NCI-H1694 (cell line): ENCODE measurements at places on chromosomes 11 and 22.

GRCh38 chr22:38262051-38262795, 10.6 kb downstream of the TMEM184B start:
- DNase-seq = no peak

DNA sequence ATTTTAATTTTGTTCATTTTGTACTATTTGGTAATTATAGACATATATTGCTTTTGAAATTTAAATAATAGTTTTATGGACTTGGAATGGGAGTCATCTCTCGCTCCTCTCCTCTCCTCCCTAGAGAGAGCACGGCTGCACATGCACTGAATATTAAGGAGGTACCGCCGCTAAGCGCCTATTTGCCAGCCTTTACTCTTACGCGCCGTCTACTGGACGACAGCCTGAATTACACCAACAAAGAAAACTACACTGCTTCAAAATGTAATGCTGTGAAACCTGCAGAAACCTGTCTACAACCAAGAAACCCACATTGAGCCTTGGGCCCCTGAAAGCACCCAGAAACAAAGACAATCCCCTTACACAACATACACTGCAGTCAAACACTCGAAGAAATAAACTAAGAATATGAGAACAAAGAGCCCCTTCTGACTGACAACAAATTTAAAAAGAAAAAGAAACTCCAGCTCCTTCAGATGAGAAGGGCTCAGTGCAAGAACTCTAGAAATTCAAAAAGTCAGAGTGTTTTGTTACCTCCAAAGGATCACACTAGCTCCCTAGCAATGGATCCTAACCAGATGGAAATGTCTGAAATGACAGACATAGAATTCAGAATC, 737.2 kb downstream of the LRRC4C start:
- peak; percentile 19 for DNase-seq

DNA sequence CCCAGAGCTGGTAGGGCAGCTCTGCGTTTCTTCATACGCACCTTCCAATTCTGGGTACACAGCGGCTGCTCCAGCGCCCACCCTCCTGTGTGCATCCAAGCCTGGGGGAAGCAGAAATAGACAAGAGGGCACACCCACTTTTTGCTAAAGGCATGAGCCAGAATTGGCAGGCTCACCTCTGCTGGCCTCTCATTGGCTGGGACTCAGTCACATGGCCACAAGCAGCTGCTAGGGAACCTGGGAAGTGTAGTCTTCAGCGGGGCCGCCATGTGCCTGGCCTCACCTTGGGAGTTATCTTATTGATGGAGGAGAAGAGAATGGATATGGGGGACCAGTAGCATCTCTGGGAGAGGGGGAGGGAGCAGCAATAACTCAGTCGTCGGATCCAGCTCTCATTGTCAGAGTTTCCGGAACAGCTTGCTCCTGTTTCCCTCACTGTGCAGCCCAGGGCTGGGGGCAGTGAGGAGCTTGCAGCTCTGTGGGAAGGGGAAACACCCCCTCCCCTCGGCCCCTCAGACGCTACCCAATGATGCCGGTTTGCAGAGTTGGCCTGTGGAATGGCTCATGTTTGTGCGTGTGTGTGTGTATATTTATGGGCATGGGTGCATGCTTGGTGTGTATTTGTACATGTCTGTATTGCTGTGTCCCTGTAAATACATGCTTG, 11.8 kb upstream of the MIEF1 start:
- DNase-seq = peak; percentile 91

DNA sequence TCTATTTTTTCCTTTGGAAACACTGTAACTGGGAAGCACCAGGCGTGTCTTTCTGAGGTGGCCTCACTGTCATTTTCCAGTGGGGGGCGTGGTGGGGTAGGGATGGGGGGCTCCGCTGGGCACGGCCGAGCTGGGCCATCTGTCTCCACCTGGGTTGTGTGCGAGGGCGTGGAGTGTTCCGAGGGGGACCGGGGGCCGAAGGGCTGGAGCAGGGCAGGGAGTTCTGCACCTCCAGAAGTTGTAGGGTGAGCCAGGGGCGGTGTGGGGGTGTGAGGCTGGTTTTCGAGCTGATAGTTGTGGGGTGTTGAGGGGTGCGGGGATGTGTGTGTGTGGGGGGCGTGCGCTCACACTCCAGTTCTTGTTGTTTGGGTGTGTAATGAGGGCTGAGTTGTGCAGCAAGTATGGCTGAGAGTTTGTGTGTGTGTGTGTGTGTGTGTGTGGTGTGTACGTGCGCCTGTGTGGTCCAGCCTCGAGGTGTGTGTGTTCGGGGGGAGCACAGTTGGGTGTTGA, 10.8 kb downstream of the YPEL4 start:
- DNase-seq = no peak

DNA sequence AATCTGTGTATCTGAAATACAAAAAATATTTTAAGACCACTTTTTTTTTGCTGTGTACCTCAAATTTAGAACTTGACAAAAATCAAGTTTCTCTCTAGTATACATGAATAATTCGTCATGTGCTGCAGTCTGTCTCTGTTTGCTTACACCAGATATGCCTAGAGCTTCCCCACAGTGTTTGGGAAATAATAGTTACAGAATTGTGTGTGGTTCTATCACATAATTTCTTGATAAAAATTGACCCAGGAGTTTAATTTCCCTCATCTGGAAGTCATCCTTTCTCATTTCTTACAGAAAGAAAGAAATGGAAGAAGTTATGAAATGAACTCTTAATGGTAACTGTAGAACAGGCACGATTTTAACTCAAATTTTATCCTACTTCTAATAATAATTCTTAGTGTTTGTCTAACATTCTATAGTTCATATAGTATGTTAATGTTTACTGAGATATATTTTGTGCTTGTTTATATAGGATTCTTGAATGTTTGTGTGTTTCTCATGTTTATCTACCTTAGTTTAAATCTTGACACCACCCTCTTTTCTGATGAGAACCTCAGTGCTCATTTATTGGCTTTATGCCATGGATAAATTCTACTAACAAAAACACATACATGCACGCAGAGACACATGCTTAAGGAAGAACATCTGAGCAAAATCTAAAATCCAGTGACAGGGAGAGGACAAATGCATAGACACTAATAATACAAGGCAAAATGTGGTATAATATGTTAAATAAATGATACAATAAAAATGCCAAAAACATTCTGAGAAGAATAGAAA, 61.4 kb upstream of the CTSC start:
- DNase-seq = no peak

DNA sequence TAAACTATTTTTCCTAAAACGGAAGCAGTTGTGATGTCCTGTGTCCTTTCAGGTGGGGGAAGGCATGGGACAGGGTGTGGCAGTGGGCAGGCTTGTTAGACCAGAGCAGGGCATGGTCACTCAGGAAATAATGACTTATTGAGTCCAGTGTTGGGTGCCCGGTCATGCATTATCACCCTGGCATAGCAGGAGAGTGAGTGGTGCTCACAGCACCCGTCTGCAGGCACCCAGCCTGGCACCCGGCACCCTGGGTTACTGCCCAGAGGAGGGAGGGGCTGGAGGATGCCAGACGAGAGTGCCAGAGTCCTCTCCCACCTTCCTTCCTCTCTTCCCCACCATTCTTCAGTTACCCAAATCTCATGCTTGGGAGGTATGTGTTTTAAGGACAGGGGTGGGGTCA, 59.1 kb downstream of the ST3GAL4 start:
- DNase-seq = no peak

GRCh38 chr11:115463606-115464005, 40.6 kb downstream of the CADM1 start:
- no peak for DNase-seq

DNA sequence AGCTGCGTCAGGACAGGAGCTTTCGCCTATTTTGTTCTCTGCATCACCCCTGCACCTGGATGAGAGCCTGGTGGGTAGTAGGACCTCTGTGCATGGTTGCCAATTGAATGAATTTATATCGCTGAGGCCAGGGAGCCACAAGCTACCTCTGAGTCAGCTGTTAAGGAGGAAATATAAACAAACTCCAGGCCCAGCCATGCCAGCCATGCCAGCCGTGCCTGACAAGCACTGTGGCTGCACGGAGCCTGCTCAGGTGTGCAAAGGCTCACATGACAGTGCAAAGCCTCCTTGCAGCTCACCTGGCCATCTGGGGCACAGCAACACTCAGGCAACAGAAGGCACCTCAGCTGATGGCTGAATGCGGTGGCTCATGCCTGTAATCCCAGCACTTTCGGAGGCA, 33.7 kb upstream of the LINC01488 start:
- no peak for DNase-seq

- DNase-seq = no peak
Measured at GRCh38 chr22:50104141-50104544, 14.3 kb downstream of the MOV10L1 start.

- no peak for DNase-seq
Measured at GRCh38 chr11:125251214-125251545, 86.6 kb downstream of the PKNOX2 start.

- no peak for DNase-seq
Measured at GRCh38 chr11:15839061-15839460, 517.3 kb downstream of the SOX6 start.

GRCh38 chr11:131468565-131468964, 98.2 kb downstream of the NTM start:
- no peak for DNase-seq

GRCh38 chr11:73428699-73429098, 52.5 kb downstream of the RELT start:
- no peak for DNase-seq

DNA sequence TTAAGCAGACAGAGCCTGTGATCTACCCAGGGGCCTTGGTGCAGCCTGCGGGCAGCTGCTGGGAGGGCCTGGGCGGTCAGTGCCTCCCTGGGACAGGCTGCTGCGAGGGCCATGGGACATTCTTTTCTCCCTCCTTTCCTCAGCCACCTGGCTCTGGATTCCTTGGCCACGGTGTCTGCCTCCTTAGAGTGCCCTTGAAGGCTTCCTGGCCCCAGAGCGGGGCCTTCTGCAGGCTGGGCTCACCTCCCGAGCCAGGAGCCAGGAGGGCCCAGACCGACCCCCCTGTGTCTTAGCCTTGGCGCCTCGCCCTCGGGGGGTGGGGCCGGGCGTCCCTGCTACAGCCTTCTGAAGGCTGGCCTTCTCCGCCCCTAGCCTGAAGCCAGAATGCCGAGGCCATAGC, 231.2 kb downstream of the TBC1D22A start:
- DNase-seq = no peak

DNA sequence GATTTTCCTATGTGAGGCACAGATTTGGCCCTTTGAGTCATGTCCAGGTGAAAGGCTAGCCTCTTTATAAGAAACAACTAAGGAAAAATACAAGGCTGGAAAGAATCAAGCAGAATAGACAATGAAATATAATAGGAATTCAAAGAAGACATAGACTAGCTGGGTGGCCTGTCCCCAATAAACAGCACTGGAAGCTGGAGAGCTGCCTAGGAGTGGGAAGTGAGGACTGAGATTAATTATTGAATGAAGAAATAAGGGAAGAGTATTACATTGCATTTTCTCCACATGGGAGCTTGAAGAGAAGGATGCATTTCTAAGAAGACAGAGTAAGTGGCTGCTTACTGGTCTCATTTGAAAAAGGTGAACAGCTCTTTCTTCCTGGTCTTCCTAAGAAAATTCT, 100.0 kb downstream of the CCDC34 start:
- no peak for DNase-seq

DNA sequence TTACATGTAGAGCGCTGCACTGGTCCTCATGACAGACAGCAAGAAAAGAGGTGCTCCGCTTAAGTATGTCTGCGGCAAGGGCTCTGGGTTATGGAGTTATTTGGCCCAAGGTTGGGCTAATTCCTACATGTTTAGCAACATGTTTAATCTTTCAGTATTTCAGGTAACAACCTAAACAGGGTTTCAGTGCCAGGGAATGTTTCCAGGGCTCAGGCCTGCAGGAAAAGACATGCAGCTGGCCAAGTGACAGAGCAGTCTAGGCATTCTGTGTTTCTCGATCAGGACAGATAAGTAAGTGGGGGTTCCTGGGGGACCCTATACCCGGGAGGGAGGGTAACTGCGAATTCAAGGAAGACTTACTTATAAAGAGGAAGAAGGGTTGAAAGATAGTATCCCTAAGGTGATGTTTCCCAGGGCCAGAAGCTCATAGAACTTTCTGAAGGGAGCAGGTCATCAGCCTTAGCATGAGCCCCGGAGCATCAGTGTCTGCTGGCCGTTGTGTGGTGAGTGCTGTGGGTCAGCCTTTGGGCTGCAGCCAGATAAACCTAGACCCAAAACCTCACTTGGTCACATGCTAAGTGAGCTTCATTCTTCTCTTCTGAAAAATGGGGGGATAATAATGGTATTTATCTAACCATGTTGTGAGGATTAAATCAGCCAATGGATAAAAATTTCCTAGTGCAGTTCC, 18.4 kb downstream of the KCNJ5 start:
- DNase-seq = no peak

DNA sequence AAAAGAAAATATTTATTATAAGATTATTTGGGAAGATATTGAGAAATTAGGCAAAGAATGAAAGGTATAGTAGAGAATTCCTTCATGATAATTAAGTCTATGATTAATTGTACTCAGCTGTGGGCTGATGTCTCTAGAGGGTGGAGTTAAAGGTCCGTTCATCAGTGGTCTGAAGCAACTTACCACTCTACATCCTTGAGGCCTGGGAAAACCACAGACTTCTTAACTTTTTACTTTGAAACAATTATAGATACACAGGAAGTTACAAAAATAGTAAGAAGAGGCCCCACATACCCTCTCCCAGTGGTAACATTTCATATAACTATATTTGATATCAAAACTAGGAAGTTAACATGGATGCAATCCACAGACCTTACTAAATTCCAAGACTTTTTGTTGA, 167.0 kb upstream of the NECTIN1 start:
- no peak for DNase-seq

DNA sequence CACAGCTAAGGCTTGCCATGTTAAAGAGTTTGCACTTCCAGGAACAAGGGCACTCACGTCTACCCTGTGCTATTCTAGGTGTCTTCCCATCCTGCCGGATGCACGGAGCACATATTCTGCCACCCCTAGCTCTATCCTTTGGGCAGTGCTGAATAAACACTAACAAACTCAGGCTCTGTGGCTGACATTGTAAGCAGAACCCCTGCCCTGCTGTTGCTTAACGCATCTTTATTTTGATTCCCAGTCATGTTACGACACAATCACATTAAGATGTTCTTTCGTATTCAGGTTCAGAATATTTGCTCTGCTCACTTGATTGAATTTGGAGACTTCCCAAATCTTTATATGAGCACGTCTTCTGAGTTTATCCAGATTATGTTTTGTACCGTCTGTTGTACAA, 3.7 kb upstream of the HDHD5 start:
- DNase-seq = no peak

GRCh38 chr11:112582366-112582765, 321.7 kb upstream of the PLET1 start:
- DNase-seq = no peak
